H1 (cell line): ENCODE measurements at places on chromosomes 1 and 21. TPM values are rescaled to one million over a fixed set of nuclear protein-coding genes. Genes with fewer than 3 reads are reported as not detected.
A peak's percentile ranks its signal among the peaks of the same experiment; 100 is the strongest.

- DNase-seq, result no peak
Measured at GRCh38 chr21:33492571-33492970, 1.1 kb upstream of the DNAJC28 start.

- no peak for DNase-seq
Measured at GRCh38 chr1:111227434-111227833, at the start of gene CHI3L2. Gene CHI3L2, plus strand, starts transcription at chr1:111227713. Its CDS starts 17 bp downstream, at chr1:111227730.

- no peak for DNase-seq
Measured at GRCh38 chr21:36902793-36903192, 63.7 kb downstream of the HLCS start.

DNA sequence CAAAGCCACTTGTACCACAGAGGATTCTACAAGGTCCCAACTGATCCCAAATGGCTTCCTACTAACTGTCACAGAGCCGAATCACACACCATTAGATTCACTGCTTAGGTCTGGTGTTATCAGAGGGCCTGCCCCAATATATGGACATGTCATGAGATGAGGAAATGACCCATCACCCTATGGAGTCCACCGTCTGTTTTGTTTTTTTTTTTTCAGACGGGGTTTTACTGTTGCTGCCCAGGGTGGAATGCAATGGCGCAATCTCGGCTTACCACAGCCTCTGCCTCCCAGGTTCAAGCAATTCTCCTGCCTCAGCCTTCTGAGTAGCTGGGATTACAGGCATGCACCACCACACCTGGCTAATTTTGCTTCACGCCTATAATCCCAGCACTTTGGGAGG is 83.8 kb upstream of the ETS2 start:
- DNase-seq, result no peak

- DNase-seq, result no peak
Measured at GRCh38 chr1:51618715-51619114, 1.8 kb downstream of the OSBPL9 start.

GRCh38 chr1:28812669-28813468 is 899 bp downstream of the OPRD1 start:
- DNase-seq, result no peak

DNA sequence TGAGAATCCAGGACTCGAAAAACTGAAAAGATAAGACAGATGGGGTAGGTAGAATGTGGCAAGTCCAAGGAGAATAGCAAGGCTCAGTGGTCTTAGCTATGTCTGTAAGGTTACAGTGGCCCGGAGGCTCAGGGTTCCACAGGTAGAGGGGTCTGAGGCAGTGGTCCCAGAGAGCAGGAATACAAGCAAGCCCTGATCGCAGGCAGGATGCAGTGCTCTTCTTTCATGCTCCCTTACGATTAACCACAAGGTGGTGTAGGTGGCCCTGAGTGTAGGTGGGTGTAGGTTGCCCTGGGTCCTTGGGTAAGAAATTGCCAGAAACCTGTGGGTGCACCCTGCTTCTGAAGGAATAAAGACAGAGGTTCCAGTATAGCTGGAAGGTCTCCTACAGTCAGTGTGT is 99.1 kb upstream of the RAB3GAP2 start:
- DNase-seq, result no peak

DNA sequence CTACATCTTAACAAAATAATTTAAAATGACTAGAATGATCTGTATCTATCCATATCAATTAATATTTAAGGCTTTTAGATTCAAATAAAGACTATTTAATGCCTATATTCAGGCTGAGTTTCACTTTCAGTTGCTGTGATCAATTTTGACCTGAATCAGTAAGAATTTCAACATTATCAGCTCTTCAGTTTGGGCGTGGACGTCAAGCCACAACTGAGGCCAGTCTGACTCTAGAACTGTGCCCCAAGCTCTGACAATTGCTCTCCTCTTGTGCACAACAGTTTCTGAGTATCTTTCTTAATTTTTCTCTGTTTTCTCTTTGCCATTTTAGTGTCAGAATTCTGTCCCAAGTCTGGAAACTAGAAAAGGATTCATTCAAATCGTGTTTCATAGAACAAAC is 1095.5 kb downstream of the PLA2G4A start:
- DNase-seq, result no peak

- no peak for DNase-seq
Measured at GRCh38 chr1:16134066-16134801, 21.6 kb downstream of the EPHA2 start.

- peak; percentile 43 for DNase-seq
Measured at GRCh38 chr1:200372095-200372884, 37.5 kb downstream of the ZNF281 start.

DNA sequence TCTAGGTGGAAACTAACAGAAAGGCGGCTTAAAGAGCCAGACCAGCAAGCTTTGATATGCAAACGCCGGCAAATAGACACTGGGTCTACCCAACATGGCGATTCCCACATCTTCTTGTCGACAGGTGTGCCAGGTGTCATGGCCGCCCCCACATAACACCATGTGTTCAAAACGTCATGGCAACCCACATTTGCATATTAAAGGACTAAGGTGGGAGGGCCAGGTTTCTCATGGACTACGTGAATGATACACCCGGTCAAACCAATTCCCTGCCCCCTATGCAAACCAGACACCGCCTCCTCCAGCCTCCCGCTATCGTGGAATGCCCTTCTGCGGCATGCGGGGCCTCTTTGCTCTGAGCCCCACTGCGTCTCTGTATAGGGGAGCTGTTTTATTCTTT is 41.3 kb downstream of the ICOSLG start:
- DNase-seq, result peak; percentile 53

GRCh38 chr1:52911541-52911940 is 10.0 kb downstream of the ECHDC2 start:
- no peak for DNase-seq

- no peak for DNase-seq
Measured at GRCh38 chr1:41927118-41927517, 8.4 kb upstream of the HIVEP3 start.

DNA sequence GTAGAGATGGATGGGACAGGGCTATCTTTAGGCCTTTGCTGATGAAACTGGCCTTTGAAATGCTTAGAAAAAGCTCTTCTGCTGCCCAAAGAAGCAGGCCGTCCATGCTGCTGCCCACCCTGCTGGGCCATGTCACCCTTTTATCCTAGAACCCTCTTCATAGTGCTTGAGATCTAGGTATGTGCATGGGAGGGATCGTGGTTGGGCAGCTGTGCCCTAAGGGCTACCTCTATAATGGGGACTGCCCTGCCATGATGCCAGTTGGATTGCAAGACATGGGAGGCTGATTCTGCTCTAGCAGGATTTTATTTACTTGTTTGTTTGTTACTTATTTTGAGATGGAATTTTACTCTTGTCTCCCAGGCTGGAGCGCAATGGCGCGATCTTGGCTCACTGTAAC is 69.0 kb downstream of the HHAT start:
- DNase-seq, result no peak

DNA sequence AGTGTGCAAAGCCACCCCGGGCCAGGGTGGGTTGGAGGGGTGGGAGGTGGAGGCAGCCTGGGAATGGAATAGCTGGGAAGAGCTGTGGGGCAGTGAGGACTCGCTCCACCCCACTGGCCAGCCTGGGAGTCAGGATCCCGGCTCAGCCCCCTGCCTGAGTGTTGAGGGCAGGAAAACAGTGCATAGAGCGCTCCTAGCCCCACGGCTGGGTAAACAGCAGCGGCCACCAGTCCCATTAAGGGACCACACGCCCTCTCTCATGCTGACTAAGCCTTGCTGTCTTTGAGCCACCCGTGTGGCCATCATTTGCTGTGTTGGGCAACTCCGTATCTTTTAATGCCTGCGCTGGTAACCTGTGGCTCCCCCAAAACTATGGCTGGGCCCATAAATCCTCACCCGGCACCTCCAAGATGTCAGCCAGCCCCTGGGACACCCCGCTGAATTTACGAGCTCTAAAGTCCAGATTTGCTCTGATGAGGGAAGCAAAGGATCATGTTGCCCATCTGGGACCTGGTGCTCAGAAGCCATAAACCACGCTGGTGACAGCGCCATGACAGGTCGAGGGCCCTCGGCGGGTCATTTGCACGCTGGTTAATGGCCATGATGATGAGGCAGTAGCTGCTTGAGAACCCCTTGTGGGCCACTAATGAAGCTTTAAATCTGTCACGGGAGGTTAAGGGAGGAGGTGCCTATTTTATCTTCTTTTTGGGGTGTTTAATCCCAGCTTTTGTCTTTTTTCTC is 34.9 kb downstream of the SYF2 start:
- DNase-seq, result no peak

DNA sequence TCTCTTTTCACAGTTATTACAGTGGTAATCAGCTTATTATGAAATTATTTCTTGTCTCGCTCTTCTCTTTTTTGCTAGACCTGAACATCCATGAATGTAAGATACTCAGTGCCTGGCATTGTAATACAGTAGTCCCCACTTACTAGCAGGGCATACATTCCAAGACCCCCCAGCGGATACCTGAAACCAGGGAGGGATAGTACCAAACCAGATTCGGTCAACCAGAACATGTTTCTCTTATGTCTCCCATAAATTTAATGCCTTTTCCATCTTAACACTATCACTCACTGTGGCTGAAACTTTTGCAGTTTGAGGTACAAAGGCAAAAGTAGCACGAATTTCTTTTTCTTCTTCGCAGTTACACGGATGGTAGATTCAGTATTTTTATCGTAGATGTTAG is 24.6 kb upstream of the B3GALT2 start:
- no peak for DNase-seq

DNA sequence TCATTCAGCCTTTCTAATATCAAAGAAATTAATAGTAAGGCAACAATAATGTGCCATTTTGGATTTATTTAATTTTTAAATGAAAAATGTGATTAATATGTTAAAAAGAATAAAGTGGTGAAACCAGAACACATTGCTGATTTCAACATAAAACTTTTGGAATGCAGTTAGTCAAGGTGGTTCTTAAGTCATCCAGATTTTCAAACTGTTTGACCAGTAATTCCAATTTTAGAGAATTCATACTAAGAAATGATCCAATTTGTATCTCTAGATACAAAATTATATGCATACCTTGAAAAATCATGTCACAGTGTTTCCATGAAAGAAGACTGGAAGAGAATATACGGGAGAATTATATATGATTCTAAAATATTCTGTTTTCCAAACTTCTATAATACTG is 54.2 kb upstream of the MCOLN3 start:
- DNase-seq, result no peak

- DNase-seq, result no peak
Measured at GRCh38 chr1:20837554-20838192, 50.6 kb upstream of the HP1BP3 start.

- no peak for DNase-seq
Measured at GRCh38 chr1:114764689-114765088, 6.9 kb upstream of the CSDE1 start.

GRCh38 chr1:225435957-225436392 is 8.1 kb upstream of the LBR start:
- DNase-seq, result no peak

DNA sequence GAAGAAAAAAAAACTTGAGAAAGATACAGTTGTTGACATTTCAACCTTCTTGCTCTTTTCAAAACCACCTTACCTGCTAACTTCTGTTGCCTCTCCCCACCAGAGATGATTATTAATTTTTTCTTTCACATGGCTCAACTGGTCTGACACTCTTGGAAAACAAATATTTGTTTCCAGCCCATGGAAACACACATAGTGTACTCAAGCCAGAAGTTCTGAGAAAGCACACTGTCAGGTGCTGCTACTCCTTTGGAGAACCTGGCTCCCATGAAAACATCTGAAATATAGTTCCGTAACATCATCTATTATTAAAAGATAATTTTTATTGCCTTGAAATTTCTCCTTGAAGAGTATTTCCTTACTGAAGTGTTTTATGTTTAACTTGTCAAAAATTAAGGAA is 145.0 kb upstream of the C1orf105 start:
- no peak for DNase-seq

- DNase-seq, result no peak
Measured at GRCh38 chr1:180252638-180253536, 22.8 kb downstream of the LHX4 start.

GRCh38 chr1:231357831-231358354 is 19.8 kb downstream of the SPRTN start:
- DNase-seq, result no peak

DNA sequence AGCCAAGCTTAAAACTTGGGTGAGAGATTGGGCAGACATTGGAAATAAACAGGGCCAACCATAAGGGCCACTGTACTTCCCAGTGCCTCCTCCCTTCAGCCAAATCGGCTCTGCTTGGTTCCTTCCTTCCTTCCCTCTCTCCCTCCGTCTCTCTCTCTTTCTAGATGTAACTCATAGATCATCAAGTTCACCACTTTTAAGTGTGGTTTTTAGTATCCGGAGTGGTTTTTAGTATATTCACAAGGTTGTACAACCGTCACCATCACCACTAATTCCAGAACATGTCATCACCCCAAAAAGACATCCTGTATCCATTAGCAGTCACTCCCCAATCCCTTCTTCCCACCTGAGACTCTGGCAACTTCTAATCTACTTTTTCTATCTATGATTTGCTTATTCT is 51.0 kb downstream of the MYSM1 start:
- DNase-seq, result no peak

DNA sequence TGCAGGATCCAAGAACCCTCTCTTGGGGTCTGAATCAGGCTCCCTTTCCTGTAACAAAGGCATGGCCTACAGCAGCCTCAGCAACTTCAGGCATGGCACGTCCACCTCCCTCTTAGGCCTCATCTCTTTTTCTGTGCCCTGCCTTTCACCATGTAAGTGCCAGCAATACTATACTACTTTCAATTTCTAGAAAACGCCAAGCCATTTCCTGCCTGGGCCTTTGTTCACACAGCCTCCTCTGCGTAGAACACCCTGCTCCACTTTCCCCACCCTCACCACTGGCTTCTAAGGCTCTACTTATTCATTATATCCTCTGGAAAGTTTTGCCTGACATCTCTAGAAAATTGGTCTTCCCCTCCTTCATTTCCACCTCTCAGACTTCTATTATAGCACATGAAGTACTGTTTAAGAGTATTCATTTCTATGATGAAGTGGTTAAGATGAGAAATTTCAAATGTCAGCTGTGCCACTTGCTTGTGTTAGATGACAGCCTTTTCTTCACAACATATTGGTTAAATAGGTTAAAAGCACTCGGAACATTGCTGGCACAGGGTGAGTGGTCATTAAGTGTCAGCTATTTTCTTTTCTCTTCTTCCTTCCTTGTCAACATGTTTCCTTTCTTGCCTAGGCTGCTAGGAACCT is 41.6 kb upstream of the VWA5B1 start:
- DNase-seq, result no peak

- DNase-seq, result no peak
Measured at GRCh38 chr1:70977575-70977974, 70.0 kb downstream of the PTGER3 start.

Gene LTN1
- total RNA-seq, result 21.5 and 23.5 TPM in 2 replicates

Gene SRSF10
- total RNA-seq, result 194 TPM in 2 replicates

Gene C8B
- total RNA-seq, result not detected in 2 replicates

Gene ANKRD65
- total RNA-seq, result 1.8 and 2.2 TPM in 2 replicates

Gene CAPN9
- 0.22 and 0.44 TPM in 2 replicates for total RNA-seq

Gene SLC25A44
- 23.4 and 31.4 TPM in 2 replicates for total RNA-seq

Gene SELE
- total RNA-seq, result not detected in 2 replicates

Gene F11R
- 143 and 159 TPM in 2 replicates for total RNA-seq

Gene CROCC
- 39.5 and 42.3 TPM in 2 replicates for total RNA-seq

Gene SH3D21
- 8.6 and 9.8 TPM in 2 replicates for total RNA-seq

Gene DMBX1
- 0.30 TPM in 1 of 2 replicates, not detected in the other for total RNA-seq

Gene CDK18
- total RNA-seq, result 40.9 and 44.0 TPM in 2 replicates

Gene KIF26B
- 0.19 and 0.28 TPM in 2 replicates for total RNA-seq
